Left renal cortex interstitium (tissue), 4 donors: ENCODE measurements at places on chromosomes 11 and 22.

DNA sequence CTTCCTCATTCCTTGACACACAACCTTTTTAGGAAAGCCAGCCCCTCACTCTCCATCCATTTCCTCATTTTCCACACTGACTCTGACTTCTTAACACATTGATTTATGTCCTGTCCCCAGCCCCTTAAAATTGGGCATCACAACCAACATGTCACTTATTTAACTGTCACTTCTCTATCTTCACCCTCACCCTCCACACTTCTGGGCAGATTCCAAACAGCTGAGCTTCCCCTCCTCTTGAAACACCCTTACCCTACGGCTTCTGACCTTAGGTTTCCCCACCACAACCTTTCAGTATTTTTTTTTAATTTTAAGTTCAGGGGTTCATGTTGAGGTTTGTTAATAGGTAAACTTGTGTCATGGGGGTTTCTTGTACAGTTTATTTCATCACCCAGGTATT, 696.3 kb downstream of the DLG2 start:
- no peak for DNase-seq

DNA sequence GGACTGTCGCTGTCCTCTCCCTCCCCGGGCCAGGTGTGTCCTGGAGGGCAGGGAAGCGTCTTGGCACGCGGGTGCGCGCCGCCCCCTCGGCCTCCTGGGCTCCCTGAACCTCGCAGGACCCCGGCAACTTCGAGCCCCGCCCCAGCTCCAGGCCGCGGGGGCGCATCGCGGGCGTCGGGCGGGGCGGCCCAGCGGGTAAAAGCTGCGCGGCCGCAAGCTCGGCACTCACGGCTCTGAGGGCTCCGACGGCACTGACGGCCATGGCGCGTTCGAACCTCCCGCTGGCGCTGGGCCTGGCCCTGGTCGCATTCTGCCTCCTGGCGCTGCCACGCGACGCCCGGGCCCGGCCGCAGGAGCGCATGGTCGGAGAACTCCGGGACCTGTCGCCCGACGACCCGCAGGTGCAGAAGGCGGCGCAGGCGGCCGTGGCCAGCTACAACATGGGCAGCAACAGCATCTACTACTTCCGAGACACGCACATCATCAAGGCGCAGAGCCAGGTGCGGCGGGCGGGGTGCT, at the start of gene CST6:
Gene CST6, plus strand, starts transcription at position 224 of the 519 bp plus-strand sequence. Its CDS starts 37 bp downstream, at position 261.
- DNase-seq: no peak

GRCh38 chr11:121109916-121110586, 9.0 kb downstream of the TECTA start:
- no peak for DNase-seq

GRCh38 chr11:12164061-12165014, 53.9 kb downstream of the MICAL2 start:
- no peak for DNase-seq

- DNase-seq: no peak
Observed at GRCh38 chr11:101974255-101974654, 57.9 kb upstream of the ANGPTL5 start.

DNA sequence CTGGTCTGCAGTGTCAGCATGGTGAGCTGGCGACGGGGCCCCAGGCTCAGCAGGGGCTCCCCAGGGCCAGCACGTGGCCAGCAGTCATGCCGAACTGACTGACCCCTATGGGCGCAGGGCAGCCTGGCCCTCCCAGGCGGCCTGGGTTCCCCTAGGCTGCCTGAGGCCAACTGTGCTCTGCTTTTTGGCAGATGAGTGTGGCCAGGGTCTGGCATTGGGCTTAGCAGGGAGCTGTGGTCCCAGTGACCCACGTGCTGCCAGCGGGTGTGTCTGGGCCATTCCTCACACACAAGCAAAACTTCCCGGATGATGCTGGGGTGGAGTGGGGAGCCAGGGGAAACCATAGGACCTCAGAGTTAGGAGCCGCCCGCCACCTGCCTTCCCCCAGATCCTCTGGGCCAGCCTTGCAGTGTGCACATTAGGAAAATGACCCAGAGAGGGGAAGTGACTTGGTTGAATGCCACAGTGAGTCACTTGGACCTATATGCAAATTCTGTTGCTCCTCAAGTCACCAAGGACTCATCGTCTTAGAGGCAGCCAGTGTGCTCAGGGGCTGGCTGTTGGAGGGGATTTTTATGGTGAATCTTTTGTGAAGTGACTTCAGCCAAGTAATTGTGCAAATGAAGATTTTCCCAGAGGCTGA, 6.5 kb downstream of the ADORA2A start:
- no peak for DNase-seq

GRCh38 chr11:119701591-119702549, 27.1 kb downstream of the NECTIN1 start:
- no peak for DNase-seq

GRCh38 chr22:39439170-39439569, 17.6 kb upstream of the MGAT3 start:
- DNase-seq: no peak

DNA sequence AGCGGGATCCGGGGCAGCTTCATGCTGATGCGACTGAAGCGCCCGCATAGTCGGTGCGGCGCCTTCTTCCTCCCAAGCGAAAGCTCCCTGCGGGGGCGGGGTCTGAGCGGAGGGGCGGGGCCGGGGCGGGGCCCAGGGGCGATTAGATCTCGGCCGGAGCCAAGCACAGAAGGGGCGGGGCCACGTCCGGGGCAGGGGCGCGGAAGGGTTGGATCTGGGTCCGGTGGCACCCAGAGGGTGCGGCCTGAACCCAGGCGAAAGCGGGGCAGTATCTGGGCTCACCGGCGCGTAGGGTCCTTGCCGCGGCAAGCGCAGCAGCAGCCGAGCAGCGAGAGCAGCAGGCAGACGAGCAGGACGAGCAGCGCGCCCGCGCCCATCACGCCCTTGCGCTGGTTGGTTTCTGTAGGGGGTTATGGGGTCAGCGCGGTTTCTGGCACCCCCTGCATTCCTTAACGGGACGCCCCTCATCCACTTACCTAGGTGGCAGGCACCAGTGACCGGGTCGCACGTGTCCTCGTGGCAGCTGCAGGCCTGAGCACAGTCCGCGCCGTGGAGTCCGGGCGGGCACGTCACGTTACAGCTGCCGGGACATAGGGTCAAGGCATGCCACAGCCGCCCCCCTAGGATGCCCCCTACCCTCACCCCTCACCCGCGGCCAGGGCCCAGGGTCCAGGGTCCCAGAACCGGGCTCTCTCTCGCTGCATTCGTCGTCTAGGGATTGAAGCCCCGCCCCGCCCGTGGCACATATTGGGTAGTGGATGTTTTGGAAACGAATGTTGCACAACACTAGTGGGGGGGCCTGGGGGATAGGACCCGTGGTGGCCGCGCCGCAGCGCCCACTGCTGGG, 8.1 kb downstream of the SCARF2 start:
- DNase-seq: no peak

DNA sequence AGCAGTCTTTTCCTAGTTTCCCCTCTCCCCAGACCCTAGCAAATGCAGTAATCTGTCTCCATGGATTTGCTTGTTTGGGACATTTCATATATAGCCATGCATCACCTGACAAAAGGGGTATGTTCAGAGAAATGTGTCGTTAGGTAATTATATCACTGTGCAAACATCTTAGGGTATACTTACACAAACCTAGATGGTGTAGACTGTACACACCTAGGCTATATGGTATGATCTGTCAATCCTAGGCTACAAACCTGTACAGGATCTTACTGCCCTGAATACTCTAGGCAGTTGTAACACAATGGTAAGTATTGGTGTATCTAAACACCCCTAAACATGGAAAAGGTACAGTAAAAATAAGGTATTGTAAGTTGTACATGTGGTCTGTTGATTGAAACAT, 23.8 kb downstream of the QSER1 start:
- no peak for DNase-seq

GRCh38 chr11:66845143-66845875, 2.1 kb downstream of the RCE1 start:
- no peak for DNase-seq

DNA sequence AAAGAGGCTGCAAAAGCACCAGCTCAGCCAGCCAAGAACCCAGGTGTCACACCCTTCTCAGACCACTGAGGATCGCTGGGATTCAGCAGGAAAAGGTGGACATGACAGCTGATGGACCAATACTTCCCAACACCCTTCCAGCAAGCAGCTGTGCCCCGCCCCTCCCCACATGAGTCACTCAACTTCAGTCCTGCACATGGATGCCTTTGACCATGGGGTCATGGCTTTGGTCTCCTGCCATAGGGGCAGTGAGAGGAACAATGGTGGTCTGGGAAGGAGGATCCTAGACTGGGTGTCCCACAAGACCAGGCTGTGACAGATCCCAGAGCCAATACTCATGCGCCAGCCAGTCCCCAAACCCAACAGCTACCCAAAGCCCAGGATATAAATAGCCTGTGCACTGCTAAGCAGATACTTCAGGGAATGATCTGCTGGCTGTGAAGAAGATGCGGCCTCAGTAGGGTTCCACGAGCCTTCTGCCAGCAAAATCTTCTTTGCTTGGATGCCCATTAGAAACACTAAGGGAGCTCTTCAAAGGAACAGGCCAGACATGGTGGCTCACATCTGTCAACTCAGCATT, 5.5 kb upstream of the RGL4 start:
- DNase-seq: no peak
